CD4-positive, alpha-beta T cell treated with Interleukin-4 for 4 hours (primary cell): ENCODE measurements at places on chromosomes 1 and 21.

DNA sequence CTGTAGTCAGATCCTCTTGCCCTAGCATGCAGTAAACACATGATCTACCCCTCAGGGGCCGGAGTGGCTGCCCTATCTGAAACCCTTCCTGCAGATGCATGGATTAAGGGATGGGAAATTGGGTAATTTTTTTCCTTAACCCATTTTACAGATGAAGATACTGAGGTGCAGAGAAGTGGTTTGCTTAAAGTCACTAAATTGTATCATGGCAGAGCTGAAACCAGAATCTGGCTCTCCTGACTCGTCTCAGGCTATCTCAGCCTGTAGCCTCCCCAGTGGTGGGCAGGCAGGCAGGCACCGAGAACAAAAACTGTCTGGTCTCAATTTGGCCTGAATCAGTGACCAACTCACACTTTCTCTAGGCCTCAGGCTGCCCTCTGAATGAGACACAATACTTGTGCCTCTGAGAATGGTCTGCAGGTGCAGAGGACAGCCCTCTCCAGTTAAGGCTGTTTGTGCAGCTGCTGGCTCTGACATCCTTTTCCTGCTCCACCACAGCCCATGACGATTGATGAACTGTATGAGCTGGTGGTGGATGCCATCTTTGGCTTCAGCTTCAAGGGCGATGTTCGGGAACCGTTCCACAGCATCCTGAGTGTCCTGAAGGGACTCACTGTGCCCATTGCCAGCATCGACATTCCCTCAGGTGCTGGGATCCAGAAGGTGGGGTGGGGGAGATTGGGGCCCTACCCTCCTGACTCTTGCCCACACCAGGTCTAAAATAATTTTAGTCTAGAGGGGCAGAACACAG, 1.5 kb downstream of the NAXE start:
- no peak for DNase-seq

DNA sequence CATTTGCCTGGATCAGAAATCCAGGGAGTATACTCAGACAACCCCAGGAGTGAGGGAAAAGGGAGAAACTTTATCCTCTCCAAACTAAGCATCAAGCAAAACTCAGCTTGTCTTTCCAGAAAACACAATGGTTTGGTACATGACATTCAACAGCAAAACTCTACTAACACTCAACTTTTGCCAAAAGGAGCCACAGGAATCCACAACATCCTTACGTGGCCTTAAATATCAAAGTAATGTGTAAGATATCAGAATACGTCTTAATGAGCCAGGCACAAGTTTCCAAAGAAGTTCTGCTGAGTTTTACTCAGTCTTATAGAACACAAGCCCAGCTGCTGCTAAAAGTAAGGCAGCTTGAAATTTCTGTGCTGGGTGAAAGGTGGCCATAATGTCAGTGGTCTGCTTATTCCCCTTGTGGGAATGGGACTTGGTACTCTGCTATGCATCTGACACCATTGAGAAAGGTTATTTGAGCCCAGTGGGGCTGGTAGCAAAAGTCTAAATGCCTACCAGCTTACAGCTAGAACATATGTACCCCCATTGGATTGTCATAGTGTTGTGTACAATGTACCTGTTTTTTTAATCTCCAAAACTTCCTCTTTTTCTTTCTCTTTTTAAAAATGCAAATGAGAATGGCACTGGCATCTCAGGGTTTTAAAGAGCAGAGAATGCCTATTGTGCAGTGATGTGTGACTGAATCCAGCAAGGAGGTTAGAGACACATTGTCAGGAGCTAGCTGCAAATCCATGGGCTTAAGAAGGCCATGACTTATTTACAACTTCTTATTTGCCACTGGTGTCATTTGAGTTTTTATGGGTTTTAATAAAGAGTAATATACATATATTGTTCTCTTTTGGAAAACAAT, 62.0 kb upstream of the ST6GALNAC3 start:
- no peak for DNase-seq

DNA sequence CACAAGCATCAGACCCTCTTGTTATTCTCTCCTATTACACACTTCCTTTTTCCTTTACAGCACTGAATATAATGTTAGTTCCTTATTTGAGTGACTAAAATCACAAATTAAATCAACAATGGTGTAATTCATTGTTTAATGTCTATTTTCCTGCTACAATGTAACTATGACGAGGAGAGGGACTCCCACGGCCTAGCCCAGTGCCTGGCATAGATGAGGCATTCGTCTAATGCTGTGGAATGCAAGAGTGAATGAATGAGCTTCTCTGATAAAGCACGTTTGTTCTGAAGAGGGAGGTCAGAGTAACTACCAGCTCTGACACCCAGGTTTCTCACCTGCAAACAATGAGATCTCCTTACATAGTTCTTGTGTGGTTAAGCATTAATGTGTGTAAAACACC, 479.4 kb downstream of the OMA1 start:
- DNase-seq = no peak

GRCh38 chr1:29639156-29639736, 402.9 kb downstream of the PTPRU start:
- no peak for DNase-seq
